Urothelium cell line (cell line): ENCODE measurements at places on chromosomes 12 and 14.

GRCh38 chr12:32062881-32063280 is 43.8 kb upstream of the BICD1 start:
- DNase-seq, result no peak

DNA sequence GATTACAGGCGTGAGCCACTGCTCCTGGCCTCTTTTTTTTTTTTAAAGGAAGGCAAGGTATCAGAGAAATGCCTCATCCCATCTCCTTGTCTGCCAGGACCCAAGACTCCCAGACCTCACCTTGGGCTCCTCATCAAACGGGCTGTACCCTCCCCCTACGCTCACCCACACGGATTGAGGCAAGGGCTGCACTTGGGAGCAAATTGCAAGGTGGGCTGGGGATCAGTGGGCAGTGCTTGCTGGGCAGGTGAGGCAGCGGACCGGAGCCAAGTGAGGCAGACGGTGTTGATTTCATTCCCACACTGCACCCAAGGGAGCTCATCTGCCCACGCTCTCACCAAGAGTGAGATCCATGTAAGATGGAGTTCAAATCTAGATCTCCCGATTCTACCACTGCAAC is 41.0 kb upstream of the DICER1 start:
- DNase-seq, result no peak

GRCh38 chr12:57134949-57135348 is 6.7 kb downstream of the LRP1 start:
- no peak for DNase-seq

- peak; percentile 43 for DNase-seq
Measured at GRCh38 chr12:28937196-28937595, 211.9 kb upstream of the FAR2 start.

DNA sequence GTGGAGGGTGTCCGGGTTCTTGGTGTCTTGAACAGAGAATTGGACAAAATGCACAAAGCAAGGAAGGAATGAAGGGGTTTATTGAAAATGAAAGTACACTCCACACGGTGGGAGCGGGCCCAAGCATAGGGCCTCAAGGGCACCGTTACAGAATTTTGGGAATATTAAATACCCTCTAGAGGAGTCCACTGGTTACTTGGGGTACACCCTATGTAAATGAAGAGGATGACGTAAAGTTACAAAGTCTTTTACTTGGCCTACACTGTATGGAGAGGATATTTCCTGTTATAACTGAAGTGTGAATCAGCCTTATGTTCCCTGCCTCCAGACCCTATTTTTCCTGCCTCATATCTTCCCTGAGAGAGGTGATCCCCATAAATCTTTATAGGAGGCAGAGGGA is 102.6 kb downstream of the RIN3 start:
- DNase-seq, result no peak

DNA sequence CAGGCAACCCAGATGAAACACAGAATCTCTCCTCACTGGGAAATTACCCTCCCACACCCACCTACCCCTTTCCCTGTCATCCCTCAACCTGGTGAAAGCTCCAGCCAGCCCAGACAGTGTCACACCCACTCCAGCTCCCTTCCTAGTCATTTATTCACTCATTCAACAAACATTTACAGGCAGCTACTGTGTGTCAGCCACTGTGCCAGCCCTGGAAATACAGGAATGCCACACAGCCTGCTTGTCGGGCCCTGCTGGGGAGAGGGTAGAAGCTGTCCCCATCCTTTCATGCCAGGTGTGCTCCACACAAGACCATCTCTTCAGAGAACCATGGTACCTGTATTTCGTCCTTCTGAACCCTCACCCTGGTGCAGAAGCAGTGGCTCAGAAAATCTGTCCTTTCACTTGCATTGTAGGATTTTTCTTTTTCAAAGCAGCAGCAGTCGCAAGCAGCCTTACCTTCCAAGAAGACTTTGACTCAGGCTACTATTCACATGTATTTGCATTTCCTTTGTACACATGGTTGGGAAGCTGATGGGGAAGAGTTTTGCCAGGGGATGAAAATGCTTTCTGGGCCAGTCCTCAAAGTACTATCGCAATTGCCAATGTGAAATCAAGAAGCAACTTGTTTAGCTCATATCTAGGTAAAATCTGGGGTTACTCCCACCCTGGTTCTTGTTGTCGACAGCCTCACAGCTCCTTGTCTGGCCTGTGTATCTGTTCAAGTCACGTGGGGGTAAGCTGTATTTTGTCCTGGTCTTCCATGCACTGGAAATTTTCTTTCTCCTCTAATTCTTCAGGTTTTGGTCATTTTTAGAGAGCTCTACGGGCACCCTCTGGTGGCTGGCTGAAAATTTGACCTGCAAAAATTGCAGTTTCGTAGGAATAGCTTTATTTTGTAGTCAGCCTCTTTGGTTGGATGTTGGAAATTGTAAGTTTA is 147.4 kb upstream of the EGLN3 start:
- DNase-seq, result peak; percentile 42

DNA sequence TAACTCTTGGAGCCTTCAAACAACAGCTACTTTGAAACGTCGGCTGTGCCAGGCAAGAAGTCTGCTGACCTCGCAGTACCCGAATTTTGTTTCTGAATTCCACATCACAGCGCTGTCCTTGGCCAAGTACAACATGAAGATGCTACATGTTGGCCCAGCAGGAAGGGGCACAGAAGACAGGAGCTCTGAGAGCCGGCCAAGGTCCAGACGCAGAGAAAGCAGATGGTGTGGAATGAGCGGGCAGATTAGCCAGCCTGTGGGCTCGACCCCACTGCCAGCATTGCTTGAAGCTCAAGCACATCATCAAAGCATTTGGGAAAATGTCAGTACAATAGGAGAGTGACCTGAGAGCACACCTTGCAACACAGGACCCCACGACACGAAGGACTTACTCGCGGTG is 64.5 kb downstream of the FZD10 start:
- DNase-seq, result no peak

GRCh38 chr12:3296409-3296701 is 194.6 kb upstream of the PRMT8 start:
- DNase-seq, result no peak

DNA sequence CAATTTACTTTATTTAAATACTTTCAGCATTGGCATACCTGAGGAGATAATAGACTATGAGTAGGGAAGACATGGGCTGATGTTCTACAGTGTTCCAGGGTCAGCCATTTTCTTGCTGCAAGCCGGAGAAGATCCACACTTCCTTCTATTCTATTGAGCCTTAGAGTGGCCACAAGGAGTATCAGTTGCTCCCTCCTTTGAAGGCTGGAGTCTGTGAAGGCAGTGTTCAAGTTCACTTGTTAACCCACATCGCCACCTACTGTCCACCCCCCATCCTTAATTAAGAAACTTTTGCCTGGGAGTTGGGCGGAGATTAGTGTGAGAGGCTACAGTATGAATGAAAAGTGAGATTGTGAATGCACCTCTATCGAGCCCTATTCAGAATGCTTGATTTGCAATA is 666.6 kb downstream of the NRXN3 start:
- DNase-seq, result peak; percentile 73

DNA sequence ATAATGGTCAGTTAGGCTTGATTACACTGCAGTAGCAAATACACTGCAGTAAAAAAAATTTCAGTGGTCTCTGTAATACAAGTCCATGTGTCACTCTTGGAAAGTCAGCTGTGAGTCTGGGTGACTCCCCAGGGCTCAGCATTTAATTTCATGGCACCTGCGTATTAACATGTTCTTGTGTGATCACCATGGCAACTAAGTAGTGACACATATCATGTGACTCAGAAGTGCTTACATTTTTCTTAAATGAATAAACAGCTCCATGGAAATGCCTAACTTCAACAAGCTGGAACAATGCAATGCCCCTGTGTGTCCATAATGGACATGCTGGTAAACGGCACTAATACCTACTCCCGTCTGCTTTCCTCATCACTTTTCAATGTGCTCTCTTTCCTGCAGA is 88.5 kb upstream of the ANO4 start:
- peak; percentile 7 for DNase-seq

GRCh38 chr12:81597928-81598604 is 161.1 kb downstream of the PPFIA2 start:
- DNase-seq, result no peak

DNA sequence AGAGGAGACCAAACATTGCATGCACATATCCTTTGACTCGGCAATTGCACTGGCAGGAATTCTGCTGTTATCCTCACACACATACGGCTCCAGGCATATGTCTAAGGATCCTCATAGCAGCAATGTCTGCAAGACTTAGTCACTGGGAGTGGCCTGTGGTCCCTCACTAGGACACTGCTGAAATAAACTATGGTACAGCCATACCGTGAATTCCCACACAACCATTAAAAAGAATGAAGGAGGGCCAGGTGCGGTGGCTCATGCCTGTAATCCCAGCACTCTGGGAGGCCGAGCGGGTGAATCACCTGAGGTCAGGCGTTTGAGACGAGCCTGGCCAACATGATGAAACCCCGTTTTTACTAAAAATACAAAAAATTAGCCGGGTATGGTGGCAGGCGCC is 105.1 kb downstream of the ZFP36L1 start:
- peak; percentile 91 for DNase-seq

GRCh38 chr14:101228949-101229541 is 325.5 kb upstream of the RTL1 start:
- peak; percentile 11 for DNase-seq

DNA sequence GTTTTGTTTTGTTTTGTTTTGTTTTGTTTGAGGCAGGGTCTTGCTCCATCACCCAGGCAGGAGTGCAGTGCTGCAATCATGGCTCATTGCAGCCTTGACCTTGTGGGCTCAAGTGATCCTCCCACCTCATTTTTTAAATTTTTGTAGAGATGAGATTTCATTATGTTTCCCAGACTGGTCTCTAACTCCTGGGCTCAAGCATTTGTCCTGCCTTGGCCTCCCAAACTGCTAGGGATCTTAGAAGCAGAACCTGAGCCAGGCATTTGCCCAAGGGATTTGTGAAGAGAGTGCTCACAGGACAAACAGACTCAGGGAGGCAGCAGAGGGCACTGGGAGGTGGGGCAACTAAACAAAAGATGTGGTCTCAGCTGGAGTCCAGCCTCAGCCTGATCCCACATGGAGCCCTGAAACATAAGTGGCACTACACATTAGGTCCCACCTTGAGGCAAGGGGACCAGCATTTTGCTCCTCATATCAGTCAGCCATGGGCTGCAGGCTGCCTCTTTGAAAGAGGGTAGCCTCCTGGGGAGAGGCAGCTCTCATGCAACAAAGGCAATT is 86.2 kb upstream of the CMKLR1 start:
- no peak for DNase-seq

- no peak for DNase-seq
Measured at GRCh38 chr12:116157845-116158267, 119.6 kb downstream of the MED13L start.

GRCh38 chr12:18521461-18521860 is 216.4 kb downstream of the PLCZ1 start:
- no peak for DNase-seq

DNA sequence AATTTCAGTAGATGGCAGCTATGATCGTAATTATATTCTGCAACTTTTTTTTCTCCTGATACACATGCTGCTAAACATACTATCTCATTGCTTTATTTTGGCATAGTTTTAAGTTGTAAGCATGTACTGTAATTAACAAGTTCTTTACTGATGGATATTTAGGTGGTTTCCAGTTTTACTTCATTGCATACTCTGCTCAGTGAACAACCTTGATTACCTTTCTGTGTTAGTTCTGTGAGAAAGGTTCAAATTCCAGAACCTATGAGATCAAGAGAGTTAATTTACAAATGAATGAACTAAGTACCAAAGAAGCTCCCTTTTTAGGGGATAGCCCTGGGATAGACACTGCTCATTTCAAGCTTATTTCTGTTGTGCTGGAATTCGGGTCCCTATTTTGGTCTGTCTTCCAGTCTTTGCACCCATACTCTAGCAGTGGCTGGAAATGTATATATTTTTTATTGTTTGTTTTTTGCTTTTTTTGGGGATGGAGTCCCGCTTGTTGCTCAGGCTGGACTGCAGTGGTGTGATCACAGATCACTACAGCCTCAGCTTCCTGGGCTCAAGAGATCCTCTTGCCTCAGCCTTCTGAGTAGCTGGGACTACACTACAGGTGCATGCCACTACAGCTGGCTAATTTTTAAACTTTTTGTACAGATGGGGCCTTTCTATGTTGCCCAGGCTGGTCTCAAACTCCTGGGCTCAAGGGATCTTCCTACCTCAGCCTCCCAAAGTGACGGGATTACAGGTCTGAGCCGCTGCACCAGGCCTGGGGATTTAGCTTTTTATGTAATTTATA is 10.6 kb downstream of the PAPOLA start:
- no peak for DNase-seq

GRCh38 chr14:38964630-38965029 is 138.4 kb downstream of the SEC23A start:
- DNase-seq, result peak; percentile 23

- no peak for DNase-seq
Measured at GRCh38 chr12:20140751-20141150, 227.6 kb upstream of the PDE3A start.

- DNase-seq, result no peak
Measured at GRCh38 chr14:76373456-76373855, 2.5 kb upstream of the ESRRB start.

DNA sequence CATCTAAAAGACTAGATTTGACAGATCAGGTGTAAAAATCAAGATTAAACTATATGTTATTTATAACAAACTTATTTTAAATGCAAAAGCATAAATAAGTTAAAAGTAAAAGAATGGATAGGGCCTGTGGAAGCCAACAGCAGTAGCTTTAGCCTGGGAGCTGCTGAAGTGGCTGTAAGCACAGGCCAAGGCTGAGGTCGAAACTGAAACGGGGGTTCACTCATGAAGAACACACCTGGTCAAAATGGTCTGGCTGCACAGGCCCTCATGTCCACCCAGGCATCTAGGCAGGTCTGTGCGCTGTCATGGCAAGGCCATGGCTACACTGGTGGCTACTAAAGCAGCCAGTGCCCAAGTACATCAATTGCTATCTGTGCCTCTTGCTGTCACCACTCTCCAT is 23.1 kb downstream of the CATSPERB start:
- no peak for DNase-seq

DNA sequence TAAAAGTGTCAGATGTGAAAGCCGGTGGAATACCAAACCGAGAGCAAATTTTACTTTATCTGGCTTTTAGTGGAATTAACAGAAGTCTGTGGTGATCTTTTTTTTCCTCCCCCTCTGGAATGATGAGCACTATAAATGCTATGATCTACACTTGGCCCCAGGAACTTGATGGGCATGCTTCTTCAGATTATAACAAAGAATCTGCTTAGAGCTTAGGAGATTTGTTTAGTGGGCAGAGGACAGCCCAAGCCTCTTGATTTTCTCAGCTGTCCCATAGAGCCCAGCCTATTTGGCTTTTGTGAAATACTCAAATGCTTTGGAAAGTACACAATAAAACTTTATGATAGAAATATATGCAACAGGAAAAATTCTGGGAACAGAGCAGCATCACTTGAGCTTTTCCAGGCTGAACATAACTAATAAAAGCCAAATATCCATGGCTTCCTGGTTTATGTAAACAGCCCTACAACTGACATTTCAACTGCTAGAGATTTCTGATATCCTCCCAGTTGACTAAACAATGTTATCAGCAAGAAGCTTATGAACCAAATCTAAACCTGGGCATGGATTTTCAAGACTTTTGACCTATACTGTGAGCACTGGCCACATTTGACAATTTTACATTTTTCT is 149.6 kb downstream of the PLXNC1 start:
- DNase-seq, result no peak
